CD4-positive, alpha-beta T cell treated with Interferon alpha-2 for 1 hour (primary cell): ENCODE measurements at places on chromosomes 5 and 9.

DNA sequence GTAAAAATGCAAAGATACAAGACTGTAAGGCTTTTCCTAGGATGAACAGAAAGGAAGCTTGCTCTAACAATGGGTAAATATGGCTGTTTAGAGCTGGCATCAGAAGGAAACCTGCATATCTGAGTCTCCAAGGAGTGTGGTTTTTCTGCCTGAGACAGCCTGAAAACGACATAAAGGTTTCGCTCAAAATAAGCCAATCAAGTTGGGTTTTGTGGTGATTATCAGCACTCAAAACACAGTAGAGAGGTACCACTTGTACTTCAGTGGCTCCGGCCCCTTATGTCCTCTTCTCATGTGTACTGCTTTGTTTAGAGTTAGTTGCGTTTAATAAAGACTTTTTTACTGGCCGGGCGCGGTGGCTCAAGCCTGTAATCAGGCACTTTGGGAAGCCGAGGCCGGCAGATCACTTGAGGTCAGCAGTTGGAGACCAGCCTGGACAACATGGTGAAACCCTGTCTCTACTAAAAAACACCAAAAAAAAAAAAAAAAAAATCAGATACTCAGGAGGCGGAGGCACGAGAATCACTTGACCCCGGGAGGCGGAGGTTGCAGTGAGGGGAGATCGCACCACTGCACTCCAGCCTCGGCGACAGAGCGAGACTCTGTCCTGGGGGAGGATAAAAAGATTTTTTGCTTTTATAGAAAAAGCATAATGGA is 39.4 kb downstream of the KLF9 start:
- no peak for DNase-seq

DNA sequence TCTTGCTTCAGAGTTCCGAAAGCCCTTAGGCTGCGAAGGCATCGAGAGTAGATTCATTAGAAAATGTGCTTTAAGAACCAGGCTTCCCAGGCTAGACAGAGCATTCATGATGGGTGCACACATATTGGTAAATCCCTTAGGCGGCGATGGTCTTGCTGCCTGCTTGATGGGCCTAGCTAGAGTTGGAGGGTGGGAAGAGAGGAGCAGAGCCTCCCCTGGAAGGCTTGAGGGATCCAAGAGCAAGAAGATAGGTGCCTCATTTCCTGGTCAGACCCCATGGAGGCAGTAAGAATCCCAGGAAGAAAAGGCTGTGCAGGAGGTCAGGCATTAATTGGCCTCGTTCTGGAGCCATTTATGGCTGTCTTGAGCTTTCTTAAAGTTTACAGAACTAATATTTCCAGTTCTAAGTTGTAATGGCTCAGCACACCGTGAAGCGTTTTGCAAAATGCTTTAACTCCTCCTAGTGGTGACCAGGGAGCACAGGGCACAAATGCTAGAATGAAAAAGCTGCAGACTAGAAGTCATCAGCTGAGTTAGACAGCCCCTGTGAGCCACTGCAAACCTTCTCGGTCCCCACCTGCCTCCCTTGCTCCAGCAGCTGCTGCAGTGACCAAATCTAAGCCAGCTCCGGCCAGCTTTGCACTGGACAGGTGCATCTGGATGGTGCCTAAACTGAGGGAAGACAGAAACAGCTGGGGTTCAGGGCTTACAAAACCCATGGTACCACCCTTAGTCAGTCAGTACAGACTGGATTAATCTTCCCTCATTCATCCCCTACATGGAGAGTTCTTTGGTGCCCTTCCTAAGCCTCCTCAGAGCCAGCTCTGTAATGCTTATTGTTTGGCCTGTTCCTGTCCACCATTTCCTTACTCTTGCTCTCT is 14.7 kb downstream of the SLC45A2 start:
- no peak for DNase-seq

DNA sequence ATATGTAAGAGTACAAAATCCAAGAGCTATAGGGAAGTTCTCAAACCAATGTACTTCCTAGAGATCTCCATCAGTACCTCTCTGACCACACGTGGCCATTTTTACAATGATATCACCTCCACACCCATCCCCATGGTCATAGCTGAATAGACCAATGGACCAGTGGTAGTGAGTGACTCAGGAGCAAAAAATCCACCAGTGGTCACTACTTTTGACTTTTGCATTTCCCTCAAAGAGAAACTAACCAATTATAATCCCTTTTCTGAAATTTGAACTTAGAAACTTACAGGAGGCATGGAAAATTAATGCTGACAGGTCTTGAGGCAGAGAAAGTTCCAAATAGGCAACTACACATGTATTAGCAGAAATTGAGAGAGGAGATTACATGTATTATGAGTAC is 238.4 kb downstream of the TRPM3 start:
- no peak for DNase-seq

DNA sequence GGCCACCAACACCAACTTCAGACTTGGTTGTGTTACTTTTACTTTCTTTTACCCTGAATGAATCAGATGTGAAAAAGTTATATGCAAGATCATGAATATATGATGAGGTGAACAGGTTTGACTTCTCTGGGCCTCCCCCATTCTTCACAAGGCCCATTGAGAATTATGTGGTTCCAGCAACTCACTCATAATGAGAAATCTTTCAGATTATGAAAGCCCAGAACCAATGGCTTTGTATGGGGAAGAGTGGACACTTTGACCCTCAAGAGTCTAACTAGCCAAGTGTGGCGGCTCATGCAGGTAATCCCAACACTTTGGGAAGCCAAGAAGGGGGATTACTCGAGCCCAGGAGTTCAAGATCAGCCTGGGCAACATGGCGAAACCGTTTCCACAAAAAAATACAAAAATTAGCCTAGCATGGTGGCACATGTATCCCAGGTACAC is 16.1 kb upstream of the LNPEP start:
- DNase-seq, result no peak

- no peak for DNase-seq
Observed at GRCh38 chr5:1178529-1179382, 22.6 kb upstream of the SLC6A19 start.

DNA sequence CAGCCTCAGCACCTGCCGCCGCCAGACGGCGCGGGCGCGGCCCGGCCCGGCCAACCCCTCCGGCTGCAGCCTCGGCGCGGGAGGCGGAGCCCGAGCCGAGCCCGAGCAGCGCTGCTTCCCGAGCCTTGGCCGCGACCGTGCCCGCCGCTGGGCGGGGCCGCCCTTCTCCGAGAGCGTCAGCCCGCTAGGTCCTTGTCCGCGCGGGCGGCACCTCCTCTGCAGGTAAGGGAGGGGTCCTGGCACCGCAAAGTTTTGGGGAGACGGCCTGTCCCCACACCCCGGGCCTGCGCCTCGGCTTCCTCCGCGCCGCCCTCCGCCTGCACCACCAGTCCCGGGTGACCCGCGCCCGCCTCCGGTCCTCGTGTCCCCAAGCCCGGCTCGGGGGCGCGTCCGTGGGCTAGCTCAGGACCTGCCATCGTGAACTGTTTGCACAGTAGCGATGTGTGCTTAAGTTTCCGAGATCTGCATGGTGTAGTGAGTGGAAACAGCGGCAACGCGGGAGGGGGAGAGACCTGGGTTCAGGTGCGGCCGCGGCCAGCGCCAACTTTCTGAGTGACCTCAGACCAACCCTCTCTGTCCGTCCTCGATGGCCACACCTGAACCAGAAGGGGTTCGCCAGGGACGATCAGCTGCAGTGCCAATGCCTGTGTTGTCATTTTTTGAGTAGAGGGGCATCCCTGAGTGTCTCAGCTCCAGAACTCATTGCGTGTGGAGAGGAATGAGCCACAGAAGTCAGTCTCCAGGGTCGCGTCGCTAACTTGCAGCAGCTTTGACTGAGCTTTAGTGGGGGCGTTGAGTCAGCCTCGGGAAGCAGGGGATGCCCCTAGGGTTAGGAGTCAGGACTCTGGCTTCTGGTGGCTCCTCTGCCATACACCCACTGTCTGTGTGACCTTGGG is at the start of gene FRMPD1:
TSS of gene FRMPD1 (plus strand) at position 82 of the 896 bp plus-strand sequence. CDS start 41,688 bp downstream, outside the sequence.
- DNase-seq, result peak; percentile 41

GRCh38 chr5:163399923-163400322 is 37.5 kb upstream of the CCNG1 start:
- no peak for DNase-seq

DNA sequence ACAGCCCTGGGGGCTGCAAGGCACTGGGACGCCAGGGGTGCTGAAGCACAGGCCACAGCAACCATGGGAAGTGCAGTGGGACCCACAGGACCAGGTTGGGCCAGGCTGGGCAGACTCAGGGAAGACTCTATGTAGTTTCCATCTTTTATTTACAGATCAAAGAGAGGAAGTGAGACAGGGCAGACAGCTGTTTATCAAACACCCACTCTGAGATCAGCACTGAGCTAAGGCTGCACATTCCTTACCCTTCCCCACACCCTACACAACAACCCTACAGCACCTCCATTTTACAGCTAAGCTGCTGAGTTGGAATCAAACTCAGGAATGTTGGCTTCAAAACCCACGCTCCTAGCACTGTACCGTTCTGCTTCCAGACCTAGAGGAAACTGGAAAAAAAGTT is 19.8 kb downstream of the BARHL1 start:
- no peak for DNase-seq
